ENCODE measurements at places on chromosomes 3 and 15.
A peak's percentile ranks its signal among the peaks of the same experiment; 100 is the strongest.

DNA sequence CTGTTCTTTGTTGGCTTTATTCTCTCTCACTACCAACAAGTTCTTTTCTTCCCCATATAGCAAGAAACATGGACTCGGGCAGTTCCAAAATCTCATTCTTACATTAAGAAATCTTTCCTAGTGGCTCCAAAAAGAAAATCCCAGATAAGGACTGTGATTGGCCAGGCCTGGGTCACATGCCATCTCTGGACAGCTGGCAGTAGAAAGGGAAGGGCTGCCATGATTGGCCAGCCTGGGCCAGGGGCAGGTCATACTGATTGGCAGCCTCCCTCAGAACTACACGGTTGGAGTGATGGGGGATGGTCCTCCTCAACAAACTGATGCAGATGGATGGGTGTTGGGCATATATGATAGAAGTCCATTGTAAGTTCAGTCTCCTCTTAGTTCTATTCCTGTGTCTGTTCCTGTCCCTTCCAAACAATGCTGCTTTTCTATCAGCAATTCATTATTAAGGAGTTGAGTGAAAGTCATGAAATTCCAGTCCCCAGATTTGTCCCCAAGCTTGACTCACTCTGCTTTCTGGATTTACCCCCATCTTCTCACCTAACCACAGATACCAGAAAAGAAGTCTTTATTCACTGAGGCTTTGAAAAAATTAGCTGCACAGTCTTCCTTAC lies 175.5 kb downstream of the ATG7 start:
- DNase-seq, result no peak

GRCh38 chr3:39435006-39435748 lies 28.7 kb downstream of the RPSA start:
- no peak for DNase-seq

DNA sequence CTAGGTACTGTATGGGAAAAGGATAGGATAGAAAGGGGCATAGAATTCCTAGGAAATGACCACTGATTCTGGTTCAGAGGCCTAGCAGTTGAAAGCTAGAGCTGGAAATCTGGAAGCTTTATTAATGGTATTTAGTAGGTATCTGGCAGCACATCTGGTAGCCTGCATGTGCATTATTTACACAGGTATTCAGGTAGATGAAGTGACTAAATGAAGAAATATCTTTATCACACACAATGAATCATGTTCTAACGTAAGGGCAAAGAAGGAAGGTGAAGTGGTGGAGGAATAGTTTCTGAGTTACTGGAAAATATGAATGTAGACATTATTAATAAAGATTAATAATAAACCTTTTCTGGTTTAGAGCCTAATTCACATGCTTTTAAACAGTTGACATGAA lies 119.9 kb downstream of the MBNL1 start:
- DNase-seq, result no peak

GRCh38 chr15:42319206-42319605 lies 40.1 kb upstream of the CAPN3 start:
- no peak for DNase-seq

DNA sequence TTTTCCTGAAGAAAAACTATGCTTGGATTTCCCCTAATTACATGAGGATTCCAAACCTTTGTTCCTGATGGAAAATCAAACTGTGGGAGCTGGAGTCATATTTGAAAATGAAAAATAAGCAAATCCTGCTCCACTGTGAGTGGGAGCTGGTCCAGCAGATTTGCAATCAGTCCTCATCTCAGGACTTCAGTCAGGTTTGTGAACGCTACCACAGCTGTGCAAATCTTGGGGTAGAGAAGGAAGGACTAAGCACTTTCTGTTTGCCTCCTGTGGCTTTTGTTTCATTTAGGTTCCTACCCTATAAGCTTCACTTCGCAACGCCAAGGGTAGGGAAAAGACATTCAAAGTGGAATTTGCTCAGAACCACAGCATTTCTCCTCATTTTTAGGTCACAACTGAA lies 238.2 kb downstream of the TUSC7 start:
- no peak for DNase-seq

DNA sequence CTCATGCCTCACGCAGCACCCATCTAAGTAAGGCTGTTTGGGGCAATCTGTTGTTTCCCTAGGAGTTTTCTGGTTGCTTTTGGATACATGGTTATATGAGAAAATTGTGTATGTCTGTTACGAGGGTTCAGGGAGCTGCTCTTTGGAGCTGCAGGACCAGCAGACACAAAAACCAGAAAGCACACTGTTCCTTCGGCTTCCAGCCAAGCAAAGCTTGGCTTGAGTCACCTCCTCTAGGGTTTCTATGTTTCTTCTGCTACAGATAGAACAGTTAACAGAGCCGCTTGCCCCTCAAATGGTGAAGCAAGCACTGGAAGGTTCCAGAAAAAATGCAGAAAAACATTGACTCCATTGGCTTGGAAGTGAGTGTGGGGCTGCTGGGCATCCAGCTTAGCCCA lies 49.2 kb upstream of the CTDSPL start:
- no peak for DNase-seq

DNA sequence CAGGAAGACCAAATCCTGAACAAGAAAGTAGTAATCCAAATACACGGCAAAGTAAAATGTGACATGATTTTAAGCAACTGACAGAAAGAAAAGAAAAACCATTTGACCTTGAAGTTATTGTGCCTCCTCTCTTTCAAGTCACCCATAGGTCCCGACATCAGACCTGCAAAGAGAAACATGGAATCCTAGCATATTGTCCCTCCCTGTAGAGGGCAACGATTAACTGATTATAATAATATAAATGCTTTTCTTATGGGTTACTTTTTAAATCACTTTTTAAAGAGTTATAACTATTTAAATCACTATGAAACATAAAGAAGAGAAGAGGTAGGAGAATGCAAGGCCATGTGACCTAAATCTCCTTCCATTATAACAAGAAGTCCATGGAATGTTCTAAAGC lies 143.2 kb upstream of the LIPC start:
- no peak for DNase-seq

DNA sequence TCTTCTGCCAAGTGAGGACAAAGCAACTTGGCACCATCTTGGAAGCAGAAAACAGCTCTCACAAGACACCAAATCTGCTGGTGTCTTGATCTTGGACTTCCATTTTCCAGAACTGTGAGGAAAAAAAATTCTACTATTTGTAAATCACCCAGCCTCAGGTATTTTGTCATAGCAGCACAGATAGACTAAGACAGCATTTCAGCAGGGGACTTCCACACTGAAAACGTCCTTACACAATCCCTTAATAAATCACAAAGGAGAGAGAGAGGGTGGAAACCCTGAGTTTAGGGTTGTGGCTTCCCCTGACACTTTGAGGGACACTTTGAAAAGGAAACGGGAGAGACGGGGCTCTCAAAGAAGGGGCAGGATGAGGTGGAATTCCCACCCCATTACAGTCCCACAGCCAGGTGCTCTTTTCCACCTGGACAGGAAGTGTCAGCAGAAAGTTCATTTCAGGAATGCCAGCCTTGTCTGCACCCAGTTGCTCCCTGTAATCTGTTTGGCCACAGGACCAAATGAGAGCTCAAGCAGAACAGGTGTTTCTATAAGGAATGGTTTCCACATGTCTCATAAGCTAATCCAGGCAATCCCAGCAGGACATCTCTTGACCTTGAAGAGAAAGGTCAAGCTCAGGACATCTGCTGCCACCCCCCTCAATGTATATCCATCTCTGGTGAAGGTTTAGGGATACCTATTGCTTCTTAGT lies 51.3 kb downstream of the MYLK start:
- DNase-seq, result no peak

- no peak for DNase-seq
Measured at GRCh38 chr15:52486003-52486996, 42.4 kb downstream of the MYO5A start.

- DNase-seq, result no peak
Measured at GRCh38 chr15:70723122-70723422, 40.3 kb downstream of the UACA start.

DNA sequence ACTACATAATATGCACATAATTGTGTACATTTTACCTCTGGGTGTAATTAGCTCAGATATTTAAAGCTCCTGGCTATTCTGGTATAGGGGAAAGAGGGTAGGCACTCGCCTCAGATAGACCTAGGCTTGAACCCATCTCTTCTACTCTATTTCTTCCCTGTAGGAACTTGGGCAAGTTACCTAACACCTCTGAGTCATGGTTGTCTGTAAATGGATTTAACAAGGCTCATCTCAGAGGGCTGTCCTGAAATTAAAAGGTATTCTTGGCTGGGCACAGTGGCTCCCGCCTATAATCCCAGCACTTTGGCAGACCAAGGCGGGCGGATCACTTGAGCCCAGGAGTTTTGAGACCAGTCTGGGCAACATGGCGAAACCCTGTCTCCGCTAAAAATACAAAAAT lies 30.7 kb downstream of the NANOGP8 start:
- DNase-seq, result no peak

- DNase-seq, result no peak
Measured at GRCh38 chr3:189123595-189124387, 48.0 kb upstream of the TPRG1 start.

GRCh38 chr3:78988324-78988723 lies 779.5 kb downstream of the ROBO1 start:
- peak; percentile 32 for DNase-seq

GRCh38 chr3:172208586-172209332 lies 169.4 kb downstream of the FNDC3B start:
- peak; percentile 36 for DNase-seq

DNA sequence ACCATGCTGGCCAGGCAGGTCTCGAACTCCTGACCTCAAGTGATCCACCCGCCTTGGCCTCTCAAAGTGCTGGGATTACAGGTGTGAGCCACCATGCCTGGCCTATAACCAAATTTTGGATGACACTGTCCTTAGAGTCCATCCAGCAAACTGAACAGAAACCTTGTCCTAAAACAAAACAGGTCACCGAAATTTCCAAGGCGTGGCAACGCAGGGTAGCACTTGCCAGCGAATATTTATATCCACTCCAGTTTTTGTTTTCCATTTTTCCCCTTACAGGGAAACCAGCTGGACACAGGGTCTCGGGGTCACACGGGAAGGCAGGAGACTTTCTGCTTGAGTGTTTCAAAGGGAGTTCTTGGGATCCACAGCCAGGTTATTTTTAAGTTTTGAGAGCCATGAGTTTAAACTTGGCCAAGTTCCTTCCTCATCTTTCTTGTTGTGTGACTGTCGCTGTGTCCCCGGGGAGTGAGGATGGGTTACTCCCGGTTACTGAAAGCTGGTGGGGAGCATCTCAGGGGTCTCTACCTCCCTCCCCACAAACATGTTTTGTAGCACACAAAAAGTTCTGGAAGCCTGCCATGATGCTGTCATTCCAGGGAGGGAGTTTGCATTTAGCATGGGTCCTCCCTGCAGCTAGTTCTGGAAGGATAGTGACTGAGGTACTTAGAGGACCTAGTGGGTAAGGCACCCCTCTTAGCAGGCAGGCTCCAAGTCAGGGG lies 12.6 kb downstream of the LIMD1 start:
- DNase-seq, result peak; percentile 51

GRCh38 chr3:193681631-193682030 lies 88.6 kb downstream of the OPA1 start:
- DNase-seq, result no peak

DNA sequence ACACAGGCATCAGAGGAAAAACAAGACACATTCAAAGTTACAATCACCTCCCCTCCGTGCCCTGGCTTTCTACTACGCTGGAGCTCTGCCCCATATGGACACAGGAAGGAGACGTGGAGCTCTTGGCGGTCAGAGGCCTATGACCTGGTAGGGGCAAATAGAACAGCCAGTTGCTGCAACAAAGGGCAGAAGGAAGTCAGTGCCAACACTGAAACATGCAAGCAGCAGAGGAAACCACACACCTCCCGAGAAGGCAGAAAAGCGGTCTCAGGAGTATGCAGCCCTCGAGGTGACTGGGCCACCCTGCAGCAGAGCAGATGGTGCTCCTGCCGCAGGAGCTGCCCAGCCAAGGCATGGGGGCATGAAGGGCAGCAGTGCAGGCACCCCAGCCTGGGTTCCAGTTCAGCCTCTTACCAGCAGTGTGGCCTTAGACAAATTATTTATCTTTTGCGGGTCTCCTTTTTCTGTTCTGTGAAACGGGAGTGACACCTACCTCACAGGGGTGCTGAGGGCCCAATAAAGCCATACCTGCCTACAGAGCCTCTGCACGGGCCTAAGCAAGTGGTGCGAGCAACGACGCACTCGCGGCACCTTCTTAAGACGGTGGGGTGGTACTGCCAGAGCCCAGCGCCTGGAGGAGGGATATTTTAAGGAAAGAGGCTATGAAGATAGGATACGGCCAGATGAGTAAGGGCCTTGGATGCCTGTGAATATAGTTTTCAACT lies 8.6 kb downstream of the ZXDC start:
- DNase-seq, result no peak

DNA sequence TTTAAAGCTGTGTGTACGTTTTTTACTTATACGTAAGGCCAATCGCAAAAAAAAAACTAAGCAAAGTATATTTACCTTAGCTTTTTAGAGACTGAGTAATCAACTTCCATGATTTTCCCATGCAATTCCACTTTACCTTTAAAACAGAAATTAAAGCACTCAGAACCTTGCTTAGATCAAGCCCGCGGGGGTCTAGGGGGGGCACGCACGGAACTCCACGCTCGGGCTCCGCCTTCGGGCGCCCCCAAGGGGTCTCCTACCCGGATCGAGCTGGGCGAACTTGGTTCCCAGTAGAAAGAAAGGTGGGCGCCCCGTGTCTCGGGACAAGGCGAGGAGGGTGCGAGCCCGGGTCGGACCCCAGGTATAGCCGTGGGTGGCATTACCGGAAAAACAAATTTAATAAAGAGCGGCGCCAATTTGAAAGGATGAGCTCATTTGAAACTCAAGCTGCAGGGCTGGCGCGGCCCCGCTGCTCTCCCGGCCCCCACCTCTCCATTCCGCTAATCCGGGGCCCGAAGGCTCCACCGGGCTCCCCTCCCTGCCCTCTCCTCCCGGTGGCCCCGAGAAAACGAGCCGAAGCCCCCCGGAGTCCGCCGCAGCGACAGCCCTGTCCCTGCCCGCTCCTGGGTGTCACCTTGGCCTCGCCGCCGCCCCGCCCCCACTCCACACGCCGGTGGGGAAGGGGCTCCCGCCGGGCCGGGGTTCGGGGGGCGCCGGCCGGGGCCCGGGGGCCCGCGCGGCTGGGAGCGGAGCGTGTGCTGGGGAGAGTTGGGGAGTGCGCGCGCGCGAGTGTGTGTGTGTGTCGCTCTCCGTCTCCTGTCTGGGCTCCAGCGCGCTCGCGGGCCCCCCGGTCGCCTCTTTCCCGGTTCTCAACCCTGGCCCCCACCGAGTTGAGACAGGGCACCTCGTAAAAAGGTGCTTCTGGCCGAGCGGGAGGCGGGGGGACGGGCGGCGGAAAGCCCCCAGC lies 1.5 kb downstream of the IGF2BP2 start:
- DNase-seq, result peak; percentile 45

DNA sequence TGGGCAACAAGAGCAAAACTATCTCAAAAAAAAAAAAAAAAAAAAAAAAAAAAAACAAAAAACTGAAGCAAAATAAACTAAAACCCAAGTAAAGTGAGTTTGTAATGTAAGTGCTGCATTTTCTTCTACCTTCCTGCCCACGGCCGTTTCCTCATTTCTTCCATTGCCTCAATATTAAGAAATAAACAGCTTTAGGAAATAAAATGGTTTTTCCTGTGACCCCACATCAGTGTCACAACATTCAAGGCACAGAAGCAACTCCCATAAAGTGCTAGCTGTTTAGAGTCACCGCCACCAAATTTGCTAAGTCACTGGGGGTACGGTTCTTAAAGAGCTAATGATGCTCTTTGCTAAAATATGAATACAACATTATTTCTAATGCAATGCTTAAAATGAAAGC lies 3.3 kb downstream of the PKM start:
- no peak for DNase-seq

GRCh38 chr3:24259901-24260512 lies 234.6 kb downstream of the THRB start:
- no peak for DNase-seq

- DNase-seq, result no peak
Measured at GRCh38 chr3:60343831-60344230, 907.4 kb downstream of the FHIT start.

- no peak for DNase-seq
Measured at GRCh38 chr3:13039213-13039896, 33.9 kb downstream of the IQSEC1 start.

Measured in fibroblast of skin of scalp (primary cell).